ENCODE measurements at places on chromosomes 7 and 10. TPM values are rescaled to one million over a fixed set of nuclear protein-coding genes. Genes with fewer than 3 reads are reported as not detected.

- DNase-seq: no peak
Observed at GRCh38 chr7:123366626-123367025, 166.9 kb upstream of the SLC13A1 start.

GRCh38 chr7:17506095-17506494 is 207.6 kb downstream of the AHR start:
- DNase-seq: peak; percentile 50

DNA sequence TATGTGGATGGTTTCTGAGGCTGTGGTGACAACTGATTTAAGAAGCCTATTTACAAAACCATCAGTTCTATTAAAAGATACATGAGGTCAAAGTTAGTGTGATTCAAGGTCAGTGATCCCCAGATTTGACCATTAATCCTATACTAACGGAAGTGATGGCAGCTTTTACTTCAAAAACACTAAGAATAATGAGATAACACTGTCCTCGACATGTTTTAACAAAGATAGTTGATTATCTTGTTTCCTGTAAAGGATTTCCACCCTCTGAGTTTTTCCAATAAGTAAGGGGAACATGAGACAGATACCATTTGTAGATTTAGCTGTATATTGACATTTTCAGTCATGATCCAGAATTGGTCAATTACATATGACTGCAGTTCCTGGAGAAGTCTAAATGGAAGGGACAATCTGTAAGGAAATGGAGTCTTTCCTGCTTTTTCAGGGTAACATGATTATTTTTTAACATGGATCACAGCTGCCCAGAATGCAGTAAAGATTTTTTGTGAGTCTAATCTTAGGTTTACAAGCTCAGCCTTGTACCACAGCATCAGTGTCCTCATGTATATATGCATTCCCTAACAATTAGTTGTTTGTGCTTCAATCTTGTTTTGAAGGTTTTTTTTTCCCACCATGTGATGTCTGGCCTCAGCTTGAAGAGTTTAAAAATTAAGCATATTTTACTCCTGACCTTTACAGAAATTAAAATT is 188.0 kb downstream of the PPP1R9A start:
- DNase-seq: no peak

The FAM25A gene
- not detected for total RNA-seq

The CCDC146 gene
- 16.6 TPM for total RNA-seq

- no peak for DNase-seq
Observed at GRCh38 chr7:13839063-13839462, 150.4 kb downstream of the ETV1 start.

DNA sequence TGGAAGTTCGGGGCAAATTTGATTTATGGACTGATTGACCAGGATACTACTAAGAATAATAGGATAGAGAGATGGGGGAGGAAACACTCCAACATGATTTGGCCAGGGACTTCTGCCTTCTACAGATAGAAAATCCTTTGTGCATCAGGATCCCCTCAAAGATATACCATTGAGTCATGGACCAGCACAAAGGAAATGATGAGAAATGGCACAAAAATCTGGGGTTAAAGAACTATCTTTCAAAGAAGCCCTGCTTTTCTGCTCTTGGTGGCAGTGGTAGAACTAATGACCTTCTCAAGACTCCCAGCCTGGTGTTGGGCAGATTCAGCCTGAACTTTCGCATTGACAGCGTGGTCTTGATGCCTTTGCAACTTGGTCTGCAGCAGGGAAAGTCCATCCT is 27.6 kb upstream of the LAMB1 start:
- no peak for DNase-seq

Data from umbilical cord (tissue), 2 donors.